Stimulated activated CD4-positive, alpha-beta T cell treated with anti-CD3 and anti-CD28 coated beads, Interleukin-2, amount 100 ng/mL, for 24 hours (primary cell): ENCODE measurements at places on chromosomes 12 and 14.

DNA sequence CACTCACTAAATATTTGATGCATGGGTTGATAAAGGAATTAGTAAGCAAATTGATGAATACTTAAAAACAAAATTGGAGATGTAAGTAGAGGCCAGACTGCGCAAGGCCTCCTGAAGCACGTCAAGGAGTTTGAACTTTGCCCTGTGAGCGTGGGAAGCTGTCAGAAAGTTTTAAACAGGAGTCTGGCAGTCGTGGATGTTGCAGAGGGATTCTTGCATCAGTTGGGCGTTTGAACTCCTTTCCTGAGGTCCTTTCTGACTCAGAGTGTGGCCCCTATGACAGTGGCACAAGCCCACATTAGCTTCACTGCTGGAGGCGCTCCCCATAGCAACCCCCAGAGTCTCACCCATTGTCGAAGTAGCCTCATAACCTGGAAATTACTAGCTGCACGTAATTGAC, 17.9 kb upstream of the IL22 start:
- no peak for DNase-seq

DNA sequence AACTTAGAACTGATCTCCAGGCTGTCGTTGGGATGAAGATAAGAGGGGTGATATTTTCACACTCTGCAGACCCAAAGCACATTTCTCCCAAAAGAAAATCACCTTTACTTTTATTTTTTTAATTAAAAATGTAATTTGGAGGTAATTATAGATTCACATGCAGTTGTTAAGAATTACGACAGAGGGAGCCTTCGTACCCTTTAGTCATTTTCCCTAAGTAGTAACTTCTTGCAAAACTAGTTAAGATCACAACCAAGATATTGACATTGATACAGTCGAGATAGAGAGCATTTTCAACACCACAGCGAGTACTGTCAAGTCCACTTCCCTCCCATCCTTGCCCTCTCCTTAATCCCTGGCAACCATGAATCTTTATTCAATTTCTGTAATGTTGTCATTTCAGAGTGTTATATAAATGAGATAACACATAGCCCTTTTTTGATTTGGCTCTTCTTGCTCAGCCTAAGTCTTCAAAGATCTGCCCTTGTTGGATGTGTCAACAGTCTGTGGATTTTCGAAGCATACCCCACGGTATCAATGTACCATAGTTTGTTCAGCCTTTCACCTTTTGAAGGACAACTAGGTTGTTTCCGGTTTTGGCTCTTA, 39.6 kb downstream of the DNAH10 start:
- no peak for DNase-seq

DNA sequence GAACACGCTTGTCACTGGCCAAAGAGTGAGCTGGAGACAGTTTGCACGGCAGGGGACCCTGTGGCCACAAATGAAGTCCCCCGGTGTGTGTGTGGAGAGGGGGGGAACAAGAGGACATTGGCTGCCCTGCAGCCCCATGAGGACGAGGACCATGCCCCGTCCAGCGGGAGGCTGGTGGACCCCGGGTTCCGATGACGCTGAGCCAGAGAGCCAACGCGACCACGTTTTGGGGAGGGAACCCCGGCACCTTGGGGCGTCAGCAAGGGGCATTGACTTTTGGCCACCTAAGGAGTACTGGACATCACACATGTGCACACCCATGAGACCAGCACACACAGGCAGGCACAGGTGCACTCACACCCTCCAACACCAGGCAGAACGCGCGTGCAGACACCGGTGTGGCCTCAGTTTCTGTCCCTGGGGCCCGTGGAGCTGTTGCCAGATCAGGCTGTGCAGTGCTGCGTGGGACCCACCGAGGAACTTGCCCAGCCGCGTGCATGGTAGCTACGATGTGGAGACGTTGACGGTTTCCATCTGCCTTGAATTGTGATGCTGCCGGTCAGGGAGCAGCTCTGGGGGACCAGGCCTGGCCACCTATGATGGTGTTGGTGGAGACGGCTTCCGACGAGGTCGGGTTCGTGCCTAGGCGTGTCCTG, 26.5 kb downstream of the NOC4L start:
- DNase-seq: no peak

DNA sequence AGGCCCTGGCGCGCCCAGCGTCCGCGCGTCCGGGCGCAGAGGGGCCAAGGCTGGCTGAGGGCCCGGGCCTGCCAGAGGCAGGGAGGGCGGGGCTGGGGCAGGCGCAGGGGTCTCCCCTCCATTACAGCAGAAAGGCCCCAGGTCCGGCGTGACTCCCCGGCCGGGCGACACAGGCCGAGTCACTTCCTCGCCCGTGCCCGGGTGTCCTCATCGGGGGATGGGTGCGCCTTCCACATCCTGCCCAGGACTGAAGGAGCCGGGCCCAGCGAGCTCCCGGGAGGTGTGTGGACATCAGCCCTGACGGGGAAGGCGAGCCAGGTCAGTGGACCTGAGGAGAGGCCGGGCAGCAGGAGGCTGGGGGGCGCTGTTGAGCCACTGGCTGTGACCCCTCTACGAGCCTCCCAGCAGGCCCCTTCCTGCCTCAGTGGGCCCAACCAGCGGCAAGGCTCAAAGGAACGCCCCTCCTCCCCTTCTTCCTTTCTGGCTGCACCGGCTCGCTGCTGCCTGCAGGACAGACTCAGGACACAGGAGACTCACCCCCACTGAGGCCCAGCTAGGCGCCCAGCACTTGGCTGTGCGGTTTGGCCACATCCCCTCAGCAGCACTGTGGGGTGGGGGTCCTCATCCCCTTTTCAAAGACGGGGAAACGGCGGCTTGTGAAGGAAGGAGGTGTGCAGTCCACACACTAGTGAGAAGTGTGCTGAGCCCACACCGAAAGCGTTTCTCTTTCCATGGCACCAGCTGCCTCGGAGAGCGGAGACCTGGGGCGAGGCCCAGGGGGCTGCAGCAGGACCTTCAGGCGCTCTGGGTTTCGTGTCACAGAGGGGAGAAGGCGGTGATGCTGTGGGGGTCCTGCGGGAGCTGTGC, 606 bp downstream of the TNFAIP2 start:
- no peak for DNase-seq

- DNase-seq: no peak
Measured at GRCh38 chr12:65958456-65958855, 134.2 kb downstream of the HMGA2 start.

DNA sequence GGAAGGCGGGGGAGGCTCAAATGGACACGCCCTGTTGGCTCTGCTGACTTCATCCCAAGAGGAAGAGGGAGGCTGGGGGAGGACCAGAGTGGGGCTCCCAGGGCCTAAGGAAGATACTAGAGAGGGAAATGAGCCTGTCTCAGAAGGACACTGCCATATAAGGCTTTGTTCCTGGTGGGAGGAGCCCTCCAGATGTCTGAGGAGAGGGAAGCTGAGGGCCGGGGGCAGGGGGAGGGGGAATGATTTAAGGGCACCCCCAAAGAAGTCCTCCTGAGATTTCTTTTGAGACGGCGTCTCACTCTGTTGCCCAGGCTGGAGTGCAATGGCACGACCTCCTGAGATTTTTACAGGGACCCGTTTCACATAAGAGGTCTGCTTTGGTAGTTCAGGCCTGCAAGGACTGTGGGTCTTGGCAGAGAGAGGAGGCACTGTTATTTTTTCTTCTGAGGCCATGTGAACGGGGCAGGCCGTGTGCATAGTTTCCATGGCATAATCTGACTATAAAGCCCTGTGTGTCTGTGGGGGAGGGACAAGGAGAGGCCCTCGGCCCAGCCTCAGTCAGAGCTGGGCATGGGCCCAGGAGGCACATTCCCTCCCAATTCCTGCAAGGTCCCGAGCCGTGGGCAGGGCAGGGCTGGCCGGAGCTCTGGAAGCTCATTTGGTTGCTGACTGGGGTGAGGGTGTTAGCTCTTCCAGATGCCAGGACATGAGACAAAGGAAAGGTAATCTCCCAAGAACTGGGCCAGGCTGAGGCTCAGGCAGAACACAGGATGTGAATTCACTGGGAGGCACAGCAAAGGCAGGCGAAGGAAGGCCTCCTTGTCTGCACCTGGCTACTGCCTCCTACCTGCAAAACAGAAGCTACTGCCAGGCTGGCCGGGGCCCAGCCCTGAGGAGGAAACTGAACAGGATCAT, 22.2 kb upstream of the PLEKHG3 start:
- no peak for DNase-seq

DNA sequence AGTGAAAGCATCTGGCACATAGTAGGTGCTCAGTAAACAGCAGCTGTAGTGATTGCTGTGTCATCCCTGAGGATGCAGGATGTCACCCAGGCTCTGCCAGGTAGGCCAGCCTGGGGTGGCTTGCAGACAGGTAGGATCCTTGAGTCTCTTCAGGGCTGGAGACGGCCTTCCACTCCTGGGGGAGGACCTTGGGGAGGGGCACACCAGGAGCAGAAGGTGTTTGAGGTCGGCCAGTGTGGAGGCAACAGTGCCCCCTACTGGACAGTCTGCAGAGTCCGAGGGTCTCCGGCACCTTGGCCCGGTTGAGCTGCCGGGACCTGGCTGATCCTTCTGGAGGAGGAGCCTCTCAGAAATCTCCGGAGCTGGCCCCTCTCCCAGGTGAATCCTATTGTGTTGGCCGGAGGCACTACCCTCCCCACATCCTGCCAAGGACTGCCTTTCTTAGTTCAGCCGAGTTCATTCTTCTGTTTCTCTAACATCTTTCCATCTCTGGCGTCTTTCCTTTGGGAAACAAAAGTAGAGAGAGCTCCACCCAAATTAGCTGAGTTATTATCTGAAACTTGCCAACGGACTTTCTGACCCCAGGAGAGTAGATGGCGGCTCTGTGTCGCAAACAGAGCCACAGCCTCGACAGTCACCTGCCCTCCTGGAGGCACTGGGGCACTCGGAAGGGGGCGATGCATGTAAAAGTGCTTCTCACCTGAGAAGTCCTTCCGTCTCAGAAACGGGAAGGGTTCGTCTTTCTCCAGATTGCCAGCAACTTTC, 41.8 kb upstream of the CLMN start:
- DNase-seq: peak; percentile 61

DNA sequence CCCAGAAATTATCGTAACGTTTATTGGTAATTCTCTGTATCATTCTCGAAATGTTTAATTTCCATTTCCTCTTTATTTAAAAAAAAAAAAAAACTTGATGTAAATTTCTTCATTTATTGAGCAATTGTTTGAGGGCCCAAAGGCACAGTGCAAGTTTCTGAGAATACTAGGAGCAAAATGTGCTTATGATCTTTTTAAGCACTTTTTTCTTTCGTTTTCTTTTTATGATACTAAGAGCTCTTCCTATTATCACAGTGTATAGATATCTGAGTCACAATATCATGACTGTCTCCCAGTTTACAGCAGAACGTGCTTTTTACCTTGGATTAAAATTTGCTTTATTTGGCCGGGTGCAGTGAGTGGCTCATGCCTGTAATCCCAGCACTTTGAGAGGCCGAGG, 5.6 kb downstream of the ATP2A2 start:
- DNase-seq: no peak
